ENCODE measurements at places on chromosomes 11 and 22.

DNA sequence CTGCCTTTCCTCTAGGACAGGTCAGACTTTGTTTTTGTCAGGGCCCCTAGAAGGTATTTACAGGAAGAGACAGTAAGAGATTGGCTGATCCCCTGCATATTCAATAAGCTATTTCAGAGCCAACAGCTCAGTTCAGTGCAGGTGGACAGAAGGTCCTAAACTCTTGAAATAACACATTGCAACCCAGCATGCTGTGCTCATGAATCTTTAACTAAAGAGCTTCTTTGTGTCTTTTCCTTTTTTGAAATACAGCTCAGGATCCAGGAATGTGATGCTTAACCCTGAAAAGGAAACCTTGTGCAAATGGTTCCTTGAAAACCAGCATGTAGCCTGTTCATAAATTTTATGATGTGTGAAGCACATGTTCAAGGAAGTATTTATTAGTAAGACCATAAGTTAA is 43.9 kb downstream of the BBOX1 start:
- DNase-seq, result no peak

GRCh38 chr11:6411594-6412031 is 7.3 kb downstream of the APBB1 start:
- no peak for DNase-seq

- DNase-seq, result no peak
These were observed 3.1 kb downstream of the CSNK2A3 start for GRCh38 chr11:11349870-11350337.

DNA sequence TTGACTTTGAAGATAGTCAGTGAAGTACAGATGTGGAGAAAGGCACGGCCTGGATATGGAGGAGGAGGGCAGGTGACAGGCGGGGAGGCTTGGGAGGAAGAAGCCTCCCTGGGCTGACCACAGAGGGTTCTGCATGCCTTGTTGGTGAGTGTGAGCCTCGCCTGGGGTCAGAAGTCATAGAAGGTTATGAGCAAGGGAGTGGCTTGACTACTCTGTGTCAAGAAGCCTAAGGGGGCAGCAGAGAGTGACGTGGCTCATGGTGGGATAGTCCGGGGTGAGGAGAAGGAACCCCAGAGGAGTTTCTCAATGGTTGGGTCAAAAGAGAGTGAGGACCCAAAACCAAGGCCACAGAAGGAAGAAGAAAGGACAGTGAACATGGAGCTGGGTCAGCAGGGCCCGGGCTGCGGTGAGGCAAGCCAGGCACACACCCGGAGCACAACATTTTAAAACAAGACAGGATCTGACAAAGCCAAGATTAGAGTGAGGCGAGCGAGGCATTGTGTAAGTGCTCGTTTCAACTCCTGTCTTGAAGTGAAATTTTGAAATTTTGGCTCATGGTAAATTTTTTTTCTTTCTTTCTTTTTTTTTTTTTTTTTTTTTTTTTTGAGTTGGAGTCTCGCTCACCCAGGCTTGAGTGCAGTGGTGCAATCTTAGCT is 31.9 kb downstream of the PDGFB start:
- no peak for DNase-seq

GRCh38 chr22:30277547-30278344 is 11.1 kb upstream of the OSM start:
- no peak for DNase-seq

DNA sequence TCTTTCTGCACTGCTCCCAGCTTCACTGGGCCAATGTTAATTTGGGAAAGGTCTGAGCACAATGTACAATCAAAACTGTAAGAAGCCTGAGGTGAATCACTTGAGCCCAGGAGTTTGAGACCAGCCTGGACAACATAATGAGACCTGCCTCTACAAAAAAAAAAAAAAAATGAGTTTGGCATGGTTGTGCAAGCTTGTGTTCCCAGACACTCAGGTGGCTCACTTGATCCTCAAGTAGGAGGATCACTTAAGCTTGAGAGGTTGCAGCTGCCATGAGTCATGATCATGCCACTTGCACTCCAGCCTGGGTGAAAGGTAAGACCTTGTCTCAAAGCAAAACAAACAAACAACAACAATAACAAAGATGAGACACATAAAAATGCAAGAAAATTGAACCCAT is 38.6 kb upstream of the SC5D start:
- no peak for DNase-seq

DNA sequence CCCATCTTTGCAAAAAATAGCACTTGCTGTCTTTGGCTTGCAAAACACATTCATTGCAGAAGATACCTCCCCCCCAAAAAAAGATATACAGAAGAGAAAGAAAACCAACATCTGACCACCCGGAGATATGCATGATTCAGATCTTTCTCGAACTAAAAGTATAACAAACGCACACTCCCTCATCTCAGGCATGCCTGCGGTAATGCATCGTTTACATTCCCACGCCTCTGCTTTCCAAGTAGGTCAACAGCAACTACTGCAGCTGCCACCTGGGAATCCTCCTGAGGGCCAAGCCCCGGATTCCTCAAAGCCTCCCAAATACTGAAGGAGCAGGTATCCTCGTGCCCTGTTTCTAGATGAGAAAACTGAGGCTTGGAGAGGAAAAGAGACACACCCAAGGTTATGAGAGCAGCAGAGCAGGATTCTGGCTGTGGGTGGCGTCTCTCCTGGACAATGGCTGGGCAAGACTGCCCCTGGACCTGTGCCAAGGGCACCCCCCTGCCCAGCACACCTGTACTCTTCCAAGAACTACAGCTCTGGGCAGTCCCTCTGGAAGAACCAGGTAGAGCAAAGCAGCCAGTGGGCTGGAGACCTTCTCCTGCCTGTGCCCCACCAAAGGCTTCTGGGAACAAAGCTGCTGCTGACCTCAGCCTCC is 38.1 kb downstream of the NUP50 start:
- no peak for DNase-seq

All from stimulated activated CD4-positive, alpha-beta T cell treated with anti-CD3 and anti-CD28 coated beads, Interleukin-15, amount 100 ng/mL, for 1 hour (primary cell).